Posterior cingulate gyrus (tissue), 11 donors: ENCODE measurements at places on chromosomes 4 and X.

GRCh38 chr4:99983289-99983943 lies 33.3 kb upstream of the H2AZ1 start:
- no peak for DNase-seq

DNA sequence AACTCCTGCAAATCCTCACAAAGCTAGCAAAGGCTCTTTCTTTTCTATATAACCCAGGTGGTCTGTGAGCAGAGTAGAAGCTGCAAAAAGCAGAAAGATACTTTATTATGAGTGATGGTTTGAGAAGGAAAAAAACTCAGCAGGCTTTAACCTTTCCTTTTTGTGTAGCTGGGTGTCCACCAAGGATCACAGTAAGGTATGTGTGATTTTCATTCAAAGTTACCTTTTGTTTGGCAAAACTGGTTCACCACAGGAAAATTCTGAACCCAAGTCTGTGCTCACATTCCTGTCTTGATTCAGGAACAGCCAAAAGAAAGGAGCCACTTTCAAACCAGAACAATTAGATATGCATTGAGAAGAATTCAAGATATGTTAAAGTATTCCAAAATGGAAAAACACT lies 35.7 kb downstream of the FRAS1 start:
- no peak for DNase-seq

- no peak for DNase-seq
Measured at GRCh38 chr4:37568489-37568888, 117.7 kb downstream of the RELL1 start.

- DNase-seq, result no peak
Measured at GRCh38 chrX:14291666-14292500, 237.5 kb upstream of the GLRA2 start.

DNA sequence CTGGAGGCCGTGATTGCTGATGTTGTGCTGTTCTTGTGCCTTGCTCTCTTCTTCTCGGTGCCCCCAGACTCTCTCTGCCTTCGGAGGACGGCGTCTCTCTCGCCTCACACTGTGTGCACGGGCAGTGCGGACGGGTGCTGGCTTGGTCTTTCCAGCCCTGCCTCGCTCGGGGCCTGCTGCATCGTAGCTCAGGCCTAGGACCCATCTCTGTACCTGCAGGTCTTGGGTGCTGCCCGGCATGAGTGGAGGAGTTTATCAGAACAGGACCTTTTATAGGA lies 18.2 kb downstream of the RGS12 start:
- DNase-seq, result peak; percentile 10

DNA sequence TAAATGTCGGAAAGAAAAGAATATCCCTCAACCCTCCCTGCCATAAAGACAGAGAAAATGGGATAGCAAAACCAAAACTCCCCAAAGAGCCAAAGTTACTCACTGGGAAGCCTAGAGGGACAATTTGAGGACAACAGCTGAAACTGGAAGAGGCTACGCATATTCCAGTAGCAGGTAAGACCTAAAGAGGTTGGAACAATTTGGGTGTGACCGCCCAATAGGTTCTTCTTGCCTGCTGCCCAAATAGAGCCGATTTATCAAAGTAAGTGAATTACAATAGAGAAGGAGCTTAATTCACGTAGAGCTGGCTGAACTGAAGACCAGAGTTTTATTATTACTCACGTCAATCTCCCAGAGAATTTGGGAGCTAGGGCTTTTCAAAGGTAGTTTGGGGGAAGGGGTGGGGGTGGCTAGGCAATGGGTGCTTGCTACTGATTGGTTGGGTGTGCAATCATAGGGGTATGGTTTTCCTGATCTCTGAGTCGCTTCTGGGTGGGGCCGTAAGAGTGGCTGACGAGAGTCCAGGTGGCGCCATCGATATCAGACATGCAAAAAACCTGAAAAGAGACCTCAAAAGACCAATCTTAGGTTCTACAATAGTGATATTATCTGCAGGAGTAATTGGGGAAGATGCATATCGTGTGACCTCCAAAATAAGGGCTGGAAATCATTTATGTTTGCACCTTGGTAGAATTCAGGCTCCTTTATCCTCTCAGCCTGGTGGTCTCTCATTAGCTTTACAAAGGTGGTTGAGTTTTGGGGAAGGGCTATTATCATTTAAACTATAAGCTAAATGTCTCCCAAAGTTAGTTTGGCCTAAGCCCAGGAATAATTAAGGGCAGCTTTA lies 39.0 kb upstream of the SLC7A3 start:
- DNase-seq, result no peak
